Activated CD8-positive, alpha-beta memory T cell treated with anti-CD3 and anti-CD28 coated beads for 24 hours (primary cell): ENCODE measurements at places on chromosomes 2 and 18.

- no peak for DNase-seq
These were observed 1736.9 kb upstream of the CELF4 start for GRCh38 chr18:39302481-39302880.

- no peak for DNase-seq
These were observed 359.3 kb downstream of the TMEM182 start for GRCh38 chr2:103121106-103121505.

- no peak for DNase-seq
These were observed 1589.1 kb upstream of the ZEB2 start for GRCh38 chr2:146108993-146109392.

DNA sequence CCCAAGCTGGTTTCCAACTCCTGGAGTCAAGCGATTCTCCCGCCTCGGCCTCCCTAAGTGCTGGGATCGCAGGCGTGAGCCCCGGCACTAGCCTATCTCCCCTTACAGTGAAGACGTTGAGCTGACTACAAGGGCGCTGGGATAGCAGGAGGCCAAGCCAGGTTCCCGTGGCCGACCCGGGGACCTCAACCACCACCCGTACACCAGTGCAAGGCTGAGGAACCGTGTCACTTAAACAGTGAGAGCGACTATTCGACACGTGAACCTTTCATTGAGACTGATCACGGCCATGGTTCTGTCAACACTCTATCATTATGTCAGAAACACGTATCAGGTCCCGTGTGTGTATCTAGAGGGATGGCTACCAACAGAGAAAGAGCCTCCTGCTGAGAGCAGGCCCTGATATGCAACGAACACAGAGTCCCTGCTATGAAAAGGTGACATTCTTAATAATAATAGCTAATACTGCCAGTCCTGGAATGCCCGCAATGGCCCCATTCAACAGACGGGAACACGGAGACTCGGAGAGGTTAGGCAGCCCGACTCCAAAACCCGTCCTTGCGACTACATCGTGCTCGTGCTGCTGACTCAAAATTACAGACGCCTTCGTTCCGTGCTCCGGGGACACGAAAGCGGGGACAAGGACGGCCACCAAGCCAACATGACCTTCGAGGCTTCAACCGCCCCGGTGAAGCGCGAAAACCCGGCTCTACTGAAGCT, 833 bp downstream of the AFG3L2 start:
- DNase-seq = peak; percentile 62

DNA sequence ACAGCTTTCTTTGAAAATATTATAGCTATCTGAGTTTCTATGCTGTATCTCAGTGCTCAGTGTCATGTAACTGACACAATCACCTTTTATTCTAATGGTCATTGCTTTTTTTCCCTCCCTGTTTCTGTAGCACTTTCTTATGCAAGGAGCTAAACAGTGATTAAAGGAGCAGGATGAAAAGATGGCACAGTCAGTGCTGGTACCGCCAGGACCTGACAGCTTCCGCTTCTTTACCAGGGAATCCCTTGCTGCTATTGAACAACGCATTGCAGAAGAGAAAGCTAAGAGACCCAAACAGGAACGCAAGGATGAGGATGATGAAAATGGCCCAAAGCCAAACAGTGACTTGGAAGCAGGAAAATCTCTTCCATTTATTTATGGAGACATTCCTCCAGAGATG, 56.4 kb downstream of the SCN2A start:
- DNase-seq = no peak
